ENCODE measurements at places on chromosomes 7 and 10.

- DNase-seq, result peak; percentile 2
Measured at GRCh38 chr10:13271552-13272163, 28.2 kb downstream of the PHYH start.

DNA sequence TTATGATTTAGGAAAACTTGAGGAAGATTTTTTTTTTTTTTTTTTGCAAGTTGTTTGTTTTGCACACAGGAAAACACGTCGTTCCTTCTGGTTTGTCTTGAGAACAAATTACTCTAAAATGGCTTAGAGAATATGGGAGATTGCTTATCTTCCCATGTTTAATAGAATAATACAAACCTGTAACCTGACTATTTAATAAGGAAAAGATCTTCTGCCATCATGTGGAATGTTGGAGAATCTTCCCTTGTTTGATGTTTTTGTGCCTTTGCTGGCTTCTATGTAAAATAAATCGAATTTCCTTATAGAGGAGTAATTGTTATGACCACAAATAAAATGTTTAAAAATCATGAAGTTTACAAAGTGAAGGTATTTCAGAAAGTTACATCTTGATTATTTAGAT, 818.8 kb downstream of the GATA3 start:
- DNase-seq, result no peak

DNA sequence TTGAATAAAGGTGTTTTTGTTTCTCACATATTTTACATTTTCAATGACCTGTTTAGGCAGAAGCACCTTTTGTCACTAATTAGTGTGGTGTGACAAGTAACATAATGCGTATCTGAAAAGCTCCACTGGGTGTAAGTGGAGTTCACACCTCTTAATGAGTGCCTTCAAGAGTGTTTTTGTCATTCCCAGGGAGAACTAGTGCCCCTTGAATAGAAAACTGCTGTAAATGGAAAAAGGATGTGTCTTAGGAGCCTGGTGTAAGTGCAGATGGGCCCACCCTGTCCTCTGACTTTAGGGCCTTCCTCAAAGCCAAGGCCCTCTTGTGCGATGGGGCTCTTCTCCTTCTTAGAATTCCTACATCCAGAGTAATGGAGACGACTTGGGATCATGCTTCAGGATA, 170.0 kb downstream of the MGMT start:
- no peak for DNase-seq

- no peak for DNase-seq
Measured at GRCh38 chr7:116377721-116378120, 121.8 kb upstream of the CAV2 start.

- DNase-seq, result no peak
Measured at GRCh38 chr7:154304231-154304630, 252.0 kb downstream of the DPP6 start.

DNA sequence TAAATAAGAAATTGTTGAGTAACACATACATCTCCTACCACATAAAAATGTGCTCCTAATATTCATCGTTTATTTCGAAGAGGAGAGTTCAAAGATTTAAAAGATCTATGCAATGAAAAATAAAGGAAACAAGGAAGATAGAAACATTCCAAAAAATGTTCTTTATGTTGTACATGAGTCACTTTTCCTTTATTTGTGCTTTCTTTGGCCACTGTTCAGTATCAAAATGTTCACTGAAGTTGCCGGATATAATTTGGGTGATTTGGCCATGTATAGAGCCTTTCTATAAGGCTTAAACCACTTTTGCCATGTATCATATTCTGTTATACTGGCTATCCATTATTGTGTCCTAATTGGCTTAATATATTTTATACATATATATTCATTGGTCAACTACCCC, 62.9 kb upstream of the PRR15 start:
- DNase-seq, result no peak

DNA sequence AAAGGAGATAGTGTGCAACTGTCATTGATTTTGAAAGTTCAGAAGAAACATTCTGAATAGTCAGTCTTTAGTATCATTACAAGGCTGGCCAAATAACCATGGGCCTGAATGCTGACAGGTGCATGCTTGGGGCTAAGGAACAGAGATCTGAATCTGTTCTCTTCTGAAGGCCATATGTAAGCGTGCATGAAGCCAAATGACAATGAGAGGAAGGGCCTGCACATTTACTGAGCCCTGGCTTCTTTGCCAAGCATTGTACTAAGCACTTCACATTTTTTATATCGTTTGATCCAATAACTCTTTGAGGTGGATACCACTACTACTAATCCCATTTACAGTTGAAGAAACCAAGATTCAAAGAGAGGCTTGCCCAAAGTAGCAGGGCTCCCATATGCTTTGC, 22.5 kb upstream of the TIAL1 start:
- no peak for DNase-seq

DNA sequence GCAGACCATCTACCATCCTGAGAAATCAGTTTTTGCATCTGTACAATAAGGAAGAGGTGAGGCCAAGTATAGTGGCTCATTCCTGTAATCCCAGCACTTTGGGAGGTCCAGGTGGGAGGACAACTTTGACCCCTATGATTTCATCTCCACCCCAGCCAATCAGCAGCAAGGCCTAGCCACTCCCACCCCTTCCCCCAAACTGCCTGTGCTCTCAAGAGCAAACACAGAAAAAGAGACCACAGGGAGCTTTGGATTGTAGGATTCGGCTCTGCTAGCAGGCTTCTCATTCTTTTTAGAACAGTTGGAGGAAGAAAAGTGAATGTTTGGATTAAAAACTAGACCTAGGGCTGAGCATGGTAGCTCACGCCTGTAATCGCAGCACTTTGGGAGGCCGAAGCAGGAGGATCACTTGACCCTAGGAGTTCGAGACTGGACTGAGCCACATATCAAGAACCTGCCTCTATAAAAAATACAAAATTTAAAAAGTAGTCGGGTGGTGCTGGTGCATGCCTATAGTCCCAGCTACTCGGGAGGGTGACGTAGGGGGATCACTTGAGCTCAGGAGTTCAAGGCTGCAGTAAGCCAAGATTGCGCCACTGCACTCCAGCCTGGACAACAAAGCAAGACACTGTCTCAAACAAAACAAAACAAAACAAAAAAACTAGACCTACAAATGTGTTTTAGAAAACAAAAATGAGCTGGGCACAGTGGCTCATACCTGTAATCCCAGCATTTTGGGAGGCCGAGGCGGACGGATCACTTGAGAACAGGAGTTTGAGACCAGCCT, 25.1 kb upstream of the PROSER2 start:
- no peak for DNase-seq

DNA sequence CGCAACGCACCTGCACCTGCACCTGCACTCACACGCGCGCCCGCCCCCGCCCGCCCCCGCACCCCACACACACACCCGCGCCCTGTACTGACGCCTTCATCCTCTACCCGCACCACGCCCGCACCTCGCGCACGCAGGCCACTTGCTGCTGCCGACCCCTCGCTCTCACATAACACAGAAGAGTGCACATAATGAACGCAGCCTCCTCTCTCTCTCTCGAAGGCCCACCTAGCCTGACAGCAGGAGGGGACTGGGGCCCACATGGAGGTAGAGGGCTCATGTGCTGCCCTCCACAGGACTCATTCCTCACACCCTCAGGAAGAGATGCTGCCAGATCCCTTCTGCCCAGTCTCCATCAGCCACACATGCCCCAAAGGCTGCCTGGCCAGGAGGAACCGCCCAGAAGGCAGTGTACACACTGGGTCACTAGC, 432 bp upstream of the CAMK2B start:
- DNase-seq, result no peak

DNA sequence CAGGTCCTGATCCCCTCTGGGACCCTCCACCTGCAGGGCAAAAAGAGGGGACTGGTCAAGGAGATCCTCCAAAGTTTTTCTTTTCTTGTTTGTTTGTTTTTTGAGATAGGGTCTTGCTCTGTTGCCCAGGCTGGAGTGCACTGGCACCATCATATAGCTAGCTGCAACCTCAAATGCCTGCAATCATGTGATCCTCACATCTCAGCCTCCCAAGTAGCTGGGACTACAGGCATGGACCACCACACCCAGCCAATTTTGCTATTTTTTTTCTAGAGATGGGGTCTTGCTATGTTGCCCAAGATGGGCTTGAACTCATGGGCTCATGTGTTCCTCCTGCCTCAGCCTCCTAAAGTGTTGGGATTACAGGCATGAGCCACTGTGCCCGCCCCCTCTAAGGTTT, 41.0 kb downstream of the EPHB4 start:
- DNase-seq, result no peak

DNA sequence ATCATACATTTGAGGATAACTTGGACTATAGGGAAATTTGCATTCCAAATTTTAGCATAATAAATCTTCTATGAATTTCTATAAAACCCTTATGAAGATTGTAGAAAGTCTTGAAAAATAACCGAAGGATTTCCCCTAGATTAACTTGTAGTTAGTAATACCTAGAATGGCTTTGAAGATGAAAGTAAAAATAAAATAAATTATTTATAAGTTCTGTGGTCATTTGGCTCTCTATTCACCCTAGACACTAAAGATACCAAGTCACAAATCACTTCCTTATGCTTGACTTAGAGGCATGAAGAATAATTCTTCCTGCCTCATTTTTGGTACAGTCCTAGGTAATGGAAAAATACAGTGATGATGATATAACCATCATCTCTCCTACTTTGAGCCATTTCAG, 79.3 kb downstream of the CSTF2T start:
- no peak for DNase-seq

DNA sequence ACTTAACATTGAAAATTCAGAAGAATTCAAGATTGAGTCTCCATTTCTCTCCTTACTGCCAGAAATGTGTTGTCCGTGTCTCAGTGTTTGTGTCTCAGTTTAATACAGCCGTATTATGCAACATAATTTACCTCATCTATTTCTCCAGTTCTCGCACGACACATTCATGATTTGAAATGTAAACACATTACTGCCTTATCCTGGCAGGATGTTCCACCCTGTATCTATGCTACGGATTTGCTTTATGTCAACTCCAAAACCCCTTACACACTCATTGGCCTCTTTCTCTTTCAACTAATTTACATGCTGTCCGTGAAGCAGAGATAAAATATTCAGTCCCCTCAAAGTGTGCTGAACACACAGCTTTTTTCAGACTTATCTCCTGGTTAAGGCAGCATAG, 653.7 kb upstream of the SEMA3D start:
- DNase-seq, result no peak
